ENCODE measurements at places on chromosomes 3 and 15.

GRCh38 chr15:58523634-58524033 lies 91.8 kb downstream of the LIPC start:
- no peak for DNase-seq

- DNase-seq, result no peak
These were observed 3.4 kb upstream of the LMLN start for GRCh38 chr3:197956626-197956988.

DNA sequence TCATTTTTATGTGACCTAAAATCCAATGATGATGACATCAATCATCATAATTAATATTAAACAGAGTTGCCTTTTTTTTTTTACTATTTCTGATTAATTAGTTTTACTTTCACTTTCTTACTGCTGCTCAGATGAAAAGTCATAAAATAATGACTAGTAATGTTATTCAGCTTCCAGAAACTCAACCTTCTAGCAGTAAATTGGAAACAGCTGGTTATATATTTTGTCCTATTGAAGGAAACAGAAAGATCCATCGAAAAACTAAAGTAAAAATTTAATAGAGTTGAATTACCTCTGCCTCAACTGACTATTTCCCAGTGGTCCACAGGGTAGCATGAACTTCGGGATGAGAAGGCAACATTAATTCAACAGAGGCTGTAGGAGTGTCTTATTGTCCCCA lies 107.1 kb upstream of the PTX3 start:
- no peak for DNase-seq

DNA sequence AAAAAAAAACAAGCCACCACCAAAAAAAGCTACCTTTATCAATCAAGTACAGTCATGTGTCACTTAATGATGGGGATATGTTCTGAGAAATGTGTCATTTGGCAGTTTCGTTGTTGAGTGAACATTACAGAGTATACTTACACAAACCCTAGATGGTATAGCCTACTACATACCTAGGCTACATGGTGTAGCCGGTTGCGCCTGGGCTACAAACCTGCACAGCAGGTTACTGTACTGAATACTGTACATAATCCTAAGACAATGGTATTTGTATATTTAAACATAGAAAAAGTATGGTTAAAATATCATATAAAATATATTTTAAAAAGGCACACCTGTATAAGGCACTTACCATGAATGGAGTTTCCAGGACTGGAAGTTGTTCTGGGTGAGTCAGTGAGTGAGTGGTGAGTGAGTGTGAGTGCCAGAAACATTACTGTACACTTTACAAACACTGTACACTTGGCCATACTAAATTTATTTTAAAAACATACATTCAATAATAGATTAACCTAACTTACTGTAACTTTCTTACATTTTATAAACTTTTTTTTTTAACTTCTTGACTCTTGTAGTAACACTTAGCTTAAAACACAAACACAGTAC lies 25.9 kb upstream of the JMJD7 start:
- no peak for DNase-seq

GRCh38 chr15:27170851-27171250 lies 199.9 kb downstream of the GABRG3 start:
- DNase-seq, result no peak

- no peak for DNase-seq
These were observed 68.7 kb upstream of the AGTR1 start for GRCh38 chr3:148629006-148629405.

- no peak for DNase-seq
These were observed 43.9 kb downstream of the BOC start for GRCh38 chr3:113255100-113255853.

- no peak for DNase-seq
These were observed 11.8 kb downstream of the ZBTB47 start for GRCh38 chr3:42665050-42665878.

DNA sequence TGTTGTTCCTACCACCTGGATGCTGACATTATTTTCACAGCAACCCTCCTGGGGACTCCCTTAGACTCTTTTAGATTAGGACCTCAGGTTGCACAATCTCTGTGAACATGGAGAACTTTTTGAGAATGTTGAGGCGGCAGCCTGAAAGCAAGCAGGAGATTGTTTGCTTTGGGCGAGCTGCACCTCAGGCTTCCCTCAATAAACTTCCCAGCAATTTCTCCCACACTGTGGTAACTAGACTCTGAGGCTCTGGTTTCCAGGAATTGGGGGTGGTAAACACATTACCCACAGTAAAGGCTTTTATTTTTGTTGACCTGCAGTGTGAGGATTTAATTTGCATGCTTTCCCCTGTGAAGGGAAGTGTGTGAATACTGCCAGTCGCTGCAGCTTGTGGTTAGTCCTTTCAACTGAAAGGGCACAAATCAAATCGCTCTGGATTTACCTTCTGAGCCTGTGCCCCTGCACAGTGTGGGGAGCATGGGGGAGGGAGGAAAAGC lies 35.2 kb upstream of the SIAH2 start:
- DNase-seq, result no peak

- DNase-seq, result no peak
These were observed 143.1 kb upstream of the KCNMB2 start for GRCh38 chr3:178393146-178393545.

DNA sequence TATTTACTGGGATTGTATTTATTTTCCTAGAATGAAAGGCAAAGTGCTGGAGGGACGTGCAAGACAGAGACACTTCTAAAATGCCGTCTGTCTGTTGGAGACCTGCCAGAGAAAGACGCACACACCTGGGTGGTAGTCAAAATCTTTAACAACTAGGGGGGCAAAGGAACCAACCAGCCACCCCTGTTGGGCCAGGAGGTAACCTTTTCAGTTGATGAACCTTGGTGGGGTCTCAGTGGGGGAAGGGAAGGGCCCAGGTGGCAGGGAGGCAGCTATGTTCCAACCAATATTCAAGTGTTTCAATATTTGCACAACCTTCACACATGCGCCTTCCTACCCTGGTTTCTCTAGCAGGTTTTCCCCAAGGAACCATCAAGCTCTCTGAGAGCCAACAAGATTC lies 99.0 kb downstream of the MEGF11 start:
- DNase-seq, result no peak

DNA sequence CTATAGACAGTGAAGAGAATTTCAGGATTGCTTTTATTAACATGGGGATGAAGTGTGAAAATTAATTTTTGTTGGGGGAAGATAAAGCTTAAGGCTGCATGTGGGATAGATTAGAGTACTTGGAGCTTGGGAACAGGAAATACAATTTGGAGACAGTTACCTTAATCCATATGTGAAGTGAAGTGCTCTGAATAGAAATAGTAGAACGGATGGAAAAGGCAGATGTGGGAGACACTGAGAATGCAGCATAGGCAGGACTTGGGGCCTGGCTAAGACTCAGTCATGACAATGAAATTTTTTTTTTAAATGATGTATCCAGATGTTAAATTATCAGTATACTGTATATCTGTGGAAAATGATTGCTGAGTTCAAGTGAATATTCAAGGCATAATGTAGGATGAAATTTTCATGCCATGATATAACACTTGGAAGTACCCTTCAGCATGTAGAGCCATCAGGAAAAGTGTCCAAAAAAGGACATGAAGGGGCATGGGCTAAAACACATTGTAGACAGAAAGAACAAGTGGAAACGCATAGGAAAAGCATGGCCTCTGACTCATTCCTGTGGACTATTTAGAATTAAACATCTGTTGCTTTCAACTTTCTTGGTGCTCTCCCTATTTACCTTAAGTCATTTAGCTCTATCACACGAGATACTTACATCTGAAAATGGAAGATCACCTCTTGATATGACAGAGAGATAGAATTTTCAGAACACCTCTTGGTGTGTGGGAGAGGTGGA lies 134.8 kb downstream of the RBMS3 start:
- no peak for DNase-seq

DNA sequence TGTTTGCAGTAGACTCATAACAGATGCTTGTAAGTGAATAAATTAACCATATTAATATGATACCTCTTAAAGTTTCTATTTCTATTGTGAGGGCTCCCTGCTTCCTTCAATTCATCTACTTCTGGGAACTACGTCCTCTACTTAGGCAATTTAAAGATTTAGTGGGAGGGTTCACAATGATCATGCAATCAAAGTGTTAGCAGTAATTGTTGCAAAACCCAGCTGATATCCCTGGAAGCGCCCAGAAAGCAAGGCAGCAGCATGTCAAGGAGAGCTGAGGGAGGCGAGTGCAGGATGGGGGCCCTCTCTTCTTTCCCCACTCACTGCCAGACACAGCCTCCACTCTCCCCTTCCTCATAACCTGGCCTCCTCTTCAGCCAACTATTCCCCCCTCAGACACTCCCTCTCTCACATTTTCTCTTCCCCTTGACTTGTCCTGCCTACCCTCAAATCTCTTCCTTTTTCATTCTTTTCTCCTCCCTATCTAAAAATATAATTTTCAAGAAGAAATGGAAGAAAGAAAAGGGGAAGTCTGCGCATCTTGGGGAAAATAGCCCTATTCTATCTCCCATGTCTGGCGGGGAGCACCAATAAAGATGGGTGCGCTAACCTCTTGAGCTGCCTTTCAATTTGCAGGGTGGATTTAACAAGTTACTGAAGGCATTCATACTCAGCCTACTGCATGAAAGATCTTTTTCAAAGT lies 6.6 kb downstream of the TMEM212 start:
- DNase-seq, result no peak

GRCh38 chr15:70096215-70097062 lies 1.3 kb downstream of the TLE3 start:
- DNase-seq, result no peak

GRCh38 chr15:83904107-83905040 lies 250.5 kb downstream of the ADAMTSL3 start:
- no peak for DNase-seq

DNA sequence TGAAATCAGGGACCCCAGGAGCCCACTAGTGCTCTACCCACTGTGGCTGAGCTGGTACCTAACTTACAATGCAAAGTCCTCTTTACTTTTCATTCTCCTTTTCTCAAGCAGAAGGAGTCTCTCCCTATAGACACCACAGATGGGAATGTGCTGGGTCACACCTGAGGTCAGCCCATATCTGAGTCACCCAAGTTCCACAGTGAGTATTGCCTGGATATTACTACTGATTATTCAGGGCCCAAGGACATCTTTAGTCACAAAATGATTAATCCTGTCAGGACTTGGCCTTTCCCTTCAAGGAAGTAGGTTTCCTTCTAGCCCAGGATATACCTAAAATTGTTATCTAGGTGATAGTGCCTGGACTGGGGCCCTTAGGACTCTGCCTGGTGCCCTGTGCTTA lies 1305.2 kb downstream of the SI start:
- no peak for DNase-seq

- no peak for DNase-seq
These were observed 238.0 kb upstream of the LRIG1 start for GRCh38 chr3:66738625-66739365.

DNA sequence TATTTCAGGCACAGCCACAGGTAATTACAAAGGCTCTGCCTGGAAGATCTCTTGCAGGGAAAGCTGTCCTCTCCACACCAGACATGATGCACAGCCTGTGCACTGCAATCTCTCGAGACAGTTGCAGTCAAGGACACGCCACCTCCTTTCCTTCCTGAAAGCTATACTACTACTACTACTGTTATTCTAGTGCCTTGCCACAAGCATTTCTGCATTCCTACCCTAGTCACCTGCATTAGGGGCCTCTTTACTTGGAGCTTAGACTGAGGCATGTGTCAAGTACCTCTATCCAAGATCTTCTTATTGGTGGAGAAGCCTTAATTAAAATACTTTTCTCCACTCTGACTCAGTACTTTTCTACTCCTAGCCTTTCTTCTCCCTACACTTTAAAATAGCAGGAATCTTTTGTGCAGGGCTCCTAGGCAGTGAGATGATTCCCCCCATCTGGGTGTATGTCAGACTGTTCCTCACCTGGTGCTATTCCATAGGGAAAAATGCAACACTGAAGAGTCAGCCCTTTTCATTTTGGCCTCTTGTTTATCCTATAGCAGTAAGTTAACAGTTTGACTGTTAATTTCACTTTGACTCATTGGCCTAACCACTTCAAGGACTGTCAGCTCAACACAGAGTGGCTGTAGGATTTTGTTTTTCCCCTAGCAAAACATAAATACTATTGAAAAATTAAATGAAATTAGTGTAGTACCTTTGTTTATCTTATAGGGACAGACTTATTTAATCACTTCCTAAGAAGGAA lies 78.9 kb downstream of the ESYT3 start:
- DNase-seq, result no peak

DNA sequence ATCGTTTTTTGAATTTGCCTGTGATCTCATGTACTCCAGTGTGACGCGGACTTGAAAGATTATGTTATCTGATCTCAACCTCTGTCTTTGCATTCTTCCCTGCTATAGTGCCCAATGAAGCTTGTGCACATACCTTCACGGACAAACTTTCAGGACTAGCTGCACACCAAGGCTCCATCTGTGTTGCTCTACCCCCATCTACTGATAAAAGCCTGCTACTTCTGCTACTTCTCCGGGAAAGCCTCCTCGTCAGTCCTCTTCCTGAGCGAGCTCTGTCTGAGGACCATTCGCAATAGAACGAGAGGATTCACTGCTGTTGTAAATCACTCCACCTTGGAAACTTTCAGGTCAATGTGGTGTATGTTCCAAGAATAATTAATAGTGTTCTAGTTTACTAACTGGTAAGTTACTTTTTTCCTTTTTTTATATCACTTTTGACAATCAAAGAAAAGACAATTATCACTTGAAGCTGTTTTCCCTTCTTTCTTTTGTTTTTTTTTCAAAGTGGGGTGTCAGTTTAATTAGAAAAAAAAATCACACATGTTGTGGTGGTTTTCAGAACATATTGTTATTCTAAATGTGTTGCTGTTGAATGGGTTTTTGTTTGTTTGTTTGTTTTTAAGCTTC lies 217.6 kb downstream of the ARRDC4 start:
- DNase-seq, result no peak

DNA sequence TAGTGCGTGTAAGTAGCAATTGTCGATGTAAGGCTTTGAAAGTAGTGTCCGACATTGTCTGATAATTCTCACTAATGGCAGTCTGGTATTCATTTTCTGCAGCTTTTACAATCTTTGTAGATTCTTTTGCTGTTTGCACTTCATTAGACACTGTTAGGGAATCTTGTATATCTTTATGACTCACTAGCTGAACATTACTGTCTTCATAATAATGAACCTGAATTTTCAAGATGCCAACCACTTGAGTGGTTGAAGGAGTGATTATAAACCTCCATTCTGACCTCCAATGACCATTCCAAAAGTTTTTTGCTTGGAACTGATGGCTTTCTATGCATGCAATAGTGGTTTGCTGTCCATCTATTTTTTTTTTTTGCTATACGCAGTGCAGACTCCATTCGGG lies 76.4 kb upstream of the MFGE8 start:
- DNase-seq, result no peak

DNA sequence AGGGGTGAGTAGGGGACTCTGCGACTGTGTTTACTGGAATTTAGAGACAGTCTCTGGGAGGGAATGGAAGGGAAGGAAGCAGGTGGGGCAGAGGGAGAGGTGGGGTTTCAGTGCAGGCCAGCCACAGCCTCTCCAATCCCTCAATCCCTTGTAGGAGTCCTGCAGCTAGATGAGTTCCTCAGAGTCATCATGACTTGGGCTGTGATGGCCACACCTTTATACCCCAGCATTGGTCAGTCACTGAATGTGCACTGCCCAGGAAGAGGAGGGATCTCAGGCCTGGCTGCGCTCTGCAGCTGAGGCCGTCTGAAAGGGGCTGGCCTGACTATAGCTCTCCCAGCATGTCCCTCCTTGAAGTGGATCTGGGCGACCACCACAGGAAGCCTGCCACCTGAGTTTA lies 67.3 kb upstream of the GLCE start:
- DNase-seq, result no peak

All from D721Med (cell line).